ENCODE measurements at places on chromosomes 2 and 18. TPM values are rescaled to one million over a fixed set of nuclear protein-coding genes. Genes with fewer than 3 reads are reported as not detected.

DNA sequence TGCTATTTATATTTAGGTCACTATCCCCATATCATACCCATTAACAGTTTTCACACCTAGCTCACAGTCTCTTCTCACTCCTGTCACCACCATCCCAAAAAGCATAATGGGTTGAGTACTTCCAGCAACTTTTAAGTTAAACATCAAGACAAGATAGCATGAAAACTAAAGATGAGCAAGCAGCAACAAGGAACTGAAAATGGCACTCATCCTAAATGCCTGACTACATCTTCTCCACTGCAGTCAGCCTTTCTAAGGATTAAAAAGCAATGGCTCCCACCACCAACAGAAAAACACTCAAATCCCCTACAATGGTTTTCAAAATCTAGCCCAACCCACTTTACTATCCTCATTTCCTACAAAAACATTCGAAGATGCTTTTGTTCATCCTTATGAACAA is 38.2 kb downstream of the CUL3 start:
- peaks cover 3% of the 10 kb centered on the region for H3K4me1 ChIP-seq
- H3K27me3 ChIP-seq: no peaks in the 10 kb centered on the region
- no peak overlapping the region for H3K27ac ChIP-seq
- DNase-seq: no peak

CYS1 gene
- 13.9 TPM for total RNA-seq

SLC11A1 gene
- 40.1 TPM for total RNA-seq

ZC3H6 gene
- total RNA-seq: 18.2 TPM
